Non-pigmented ciliary epithelial cell (primary cell): ENCODE measurements at places on chromosomes 3 and 15.

GRCh38 chr15:94327356-94327936 lies 96.1 kb downstream of the MCTP2 start:
- no peak for DNase-seq

DNA sequence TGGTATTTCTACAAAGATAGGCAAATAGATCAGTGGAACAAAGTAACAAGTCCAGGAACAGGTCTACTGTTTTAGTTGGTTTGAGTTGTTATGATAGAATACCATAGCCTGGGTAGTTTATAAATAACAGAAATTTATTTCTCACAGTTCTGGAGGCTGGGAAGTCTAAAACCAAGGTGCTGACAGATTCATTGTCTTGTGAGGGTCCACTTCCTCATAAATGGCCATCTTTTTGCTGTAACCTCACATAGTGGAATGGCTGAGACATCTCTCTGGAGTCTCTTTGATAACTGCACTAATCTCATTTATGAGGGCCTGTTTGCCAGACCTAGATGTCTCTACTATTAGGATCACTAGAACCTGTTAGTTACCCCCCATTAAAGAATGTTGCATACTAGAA lies 152.3 kb upstream of the MYRIP start:
- no peak for DNase-seq

DNA sequence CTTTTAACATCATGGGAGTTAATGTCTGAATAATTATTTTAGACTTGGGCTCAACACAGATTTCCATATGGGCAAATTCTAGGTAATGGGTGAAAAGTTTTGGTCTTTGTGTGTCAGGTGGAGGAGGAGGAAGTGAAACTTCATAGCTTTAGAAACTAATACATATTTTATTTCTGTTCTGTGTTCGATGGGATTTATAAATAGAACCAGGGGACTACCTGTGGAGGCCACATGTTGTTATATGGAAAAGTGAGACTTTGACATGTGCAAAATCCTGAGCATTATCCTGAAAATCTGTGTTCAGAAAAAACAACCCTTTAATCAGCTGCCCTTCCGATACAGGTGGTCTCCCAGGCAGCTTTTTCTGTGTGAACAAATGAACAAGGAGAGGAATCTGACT lies 209.5 kb downstream of the SOX2 start:
- DNase-seq: no peak

GRCh38 chr3:127645371-127646015 lies 16.5 kb downstream of the PODXL2 start:
- no peak for DNase-seq

GRCh38 chr15:57626713-57627440 lies 35.2 kb downstream of the MYZAP start:
- no peak for DNase-seq

DNA sequence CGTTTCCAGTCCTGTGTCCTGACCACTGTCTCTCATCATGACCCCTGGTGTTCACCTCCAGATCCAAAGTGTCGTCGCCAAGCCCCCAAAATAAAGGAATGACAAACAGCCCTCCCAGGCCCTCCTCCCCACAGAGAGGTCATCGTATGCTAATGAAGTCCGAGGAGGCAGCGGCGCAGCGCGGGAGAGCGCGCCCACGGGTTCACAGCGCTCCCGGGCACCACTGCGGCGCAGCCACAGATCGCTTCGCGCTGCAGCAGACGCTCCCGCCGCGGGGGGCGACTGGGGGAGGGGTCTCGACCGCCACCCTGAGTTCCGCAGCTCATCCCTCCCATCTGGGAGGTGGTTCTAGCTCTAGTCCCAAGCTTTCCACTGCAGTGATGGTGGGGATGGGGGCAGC lies 1.3 kb downstream of the DGKG start:
- DNase-seq: no peak

DNA sequence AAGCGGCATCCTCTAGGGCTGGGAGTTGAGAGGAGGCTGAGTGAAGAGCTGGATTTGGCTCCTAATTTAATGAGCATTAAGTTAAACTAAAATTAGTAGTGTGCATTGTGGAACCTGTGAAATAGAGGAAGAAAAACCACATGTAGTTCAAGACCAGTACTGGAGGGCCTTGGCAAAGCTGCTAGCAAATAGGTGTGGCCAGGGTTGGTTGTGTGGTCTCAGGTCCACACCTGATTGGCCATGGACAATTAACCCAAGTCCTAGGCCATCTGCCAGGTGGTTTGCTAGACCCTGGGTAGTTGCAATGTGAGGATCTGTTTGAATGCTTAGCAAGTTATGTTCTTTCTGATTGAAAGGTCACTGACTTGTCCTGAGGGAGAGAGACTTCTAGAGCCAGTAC lies 275.5 kb downstream of the PDCD6IP start:
- no peak for DNase-seq

GRCh38 chr3:156150434-156151066 lies 30.2 kb downstream of the KCNAB1 start:
- no peak for DNase-seq

GRCh38 chr3:123044981-123045763 lies 17.6 kb upstream of the SEMA5B start:
- DNase-seq: no peak

DNA sequence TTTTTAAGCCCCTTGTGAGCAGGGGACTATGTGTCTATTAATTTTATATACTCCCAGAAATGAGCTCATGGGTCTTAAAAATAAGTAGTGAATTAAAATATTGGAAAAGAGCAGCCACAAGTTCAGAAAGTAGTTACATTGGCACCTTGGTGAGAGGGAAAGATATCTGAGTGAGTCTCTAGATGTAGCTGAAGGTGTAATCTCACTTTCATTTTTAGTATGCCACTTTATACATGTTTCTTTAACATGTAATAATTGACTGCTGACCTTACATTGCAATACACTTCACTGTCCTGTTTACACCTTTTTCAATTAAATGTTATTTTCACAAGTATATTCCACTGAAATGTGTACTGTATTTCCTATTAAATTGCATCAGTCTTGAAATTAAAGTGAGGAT lies 12.1 kb upstream of the PAK6 start:
- no peak for DNase-seq

- DNase-seq: no peak
These were observed 249.6 kb upstream of the COL8A1 start for GRCh38 chr3:99388780-99389179.

- DNase-seq: no peak
These were observed 713.5 kb upstream of the ARPP21 start for GRCh38 chr3:34925851-34926250.

DNA sequence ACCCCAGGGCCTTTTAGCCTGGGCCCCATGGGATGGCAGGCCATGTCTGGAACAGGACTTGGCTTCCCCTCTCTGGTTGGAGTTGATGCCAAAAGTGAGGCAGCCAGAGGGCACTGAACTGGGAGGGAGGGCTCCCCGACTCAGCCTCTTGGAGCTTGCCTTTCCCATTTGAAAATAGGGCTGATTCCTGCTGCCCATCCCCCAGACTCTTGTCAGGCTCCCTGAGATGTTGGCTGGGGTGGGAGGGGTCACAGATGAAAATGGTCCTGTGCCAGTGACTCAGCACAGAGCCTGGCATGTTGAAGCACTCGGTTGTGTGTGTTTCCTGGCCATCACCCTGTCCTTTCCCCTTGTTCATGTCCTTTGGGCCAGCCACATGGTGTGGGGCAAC lies 6.6 kb downstream of the PPCDC start:
- DNase-seq: no peak

- peak; percentile 6 for DNase-seq
These were observed 1.7 kb upstream of the LINGO1 start for GRCh38 chr15:77634266-77634962.

DNA sequence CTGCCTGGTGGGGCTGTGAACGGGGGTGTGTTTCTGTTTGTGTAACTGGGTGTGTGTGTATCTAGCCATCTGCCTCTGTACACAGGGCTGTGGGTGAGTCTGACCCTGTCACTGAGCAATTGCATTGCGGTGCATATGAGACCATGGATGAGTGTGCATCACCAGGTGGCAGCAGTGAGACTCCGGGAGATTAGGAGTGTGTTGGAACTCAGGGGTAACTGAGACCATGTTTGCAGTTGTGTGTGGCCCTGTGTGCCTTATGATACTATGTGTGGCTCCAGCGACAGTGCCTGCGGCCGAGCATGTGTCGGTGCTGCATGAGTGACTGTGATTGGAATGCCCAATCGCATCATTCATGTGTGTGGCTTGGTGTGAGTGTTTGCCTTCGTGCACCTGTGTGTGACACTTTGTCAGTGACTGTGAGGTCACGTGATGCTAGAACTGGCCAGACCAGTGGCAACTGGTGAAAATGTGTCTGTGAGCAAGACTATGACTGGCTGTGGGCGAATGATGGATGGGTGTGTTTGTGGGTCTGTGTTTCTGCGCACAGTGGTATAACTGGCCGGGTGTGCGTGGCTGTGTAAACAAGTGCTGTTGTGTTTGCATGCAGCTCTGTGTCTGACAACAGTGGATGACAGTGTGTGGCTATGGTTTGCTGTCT lies 14.0 kb downstream of the VILL start:
- no peak for DNase-seq

- DNase-seq: peak; percentile 82
These were observed 340.3 kb downstream of the SLC9A9 start for GRCh38 chr3:143507735-143508580.

DNA sequence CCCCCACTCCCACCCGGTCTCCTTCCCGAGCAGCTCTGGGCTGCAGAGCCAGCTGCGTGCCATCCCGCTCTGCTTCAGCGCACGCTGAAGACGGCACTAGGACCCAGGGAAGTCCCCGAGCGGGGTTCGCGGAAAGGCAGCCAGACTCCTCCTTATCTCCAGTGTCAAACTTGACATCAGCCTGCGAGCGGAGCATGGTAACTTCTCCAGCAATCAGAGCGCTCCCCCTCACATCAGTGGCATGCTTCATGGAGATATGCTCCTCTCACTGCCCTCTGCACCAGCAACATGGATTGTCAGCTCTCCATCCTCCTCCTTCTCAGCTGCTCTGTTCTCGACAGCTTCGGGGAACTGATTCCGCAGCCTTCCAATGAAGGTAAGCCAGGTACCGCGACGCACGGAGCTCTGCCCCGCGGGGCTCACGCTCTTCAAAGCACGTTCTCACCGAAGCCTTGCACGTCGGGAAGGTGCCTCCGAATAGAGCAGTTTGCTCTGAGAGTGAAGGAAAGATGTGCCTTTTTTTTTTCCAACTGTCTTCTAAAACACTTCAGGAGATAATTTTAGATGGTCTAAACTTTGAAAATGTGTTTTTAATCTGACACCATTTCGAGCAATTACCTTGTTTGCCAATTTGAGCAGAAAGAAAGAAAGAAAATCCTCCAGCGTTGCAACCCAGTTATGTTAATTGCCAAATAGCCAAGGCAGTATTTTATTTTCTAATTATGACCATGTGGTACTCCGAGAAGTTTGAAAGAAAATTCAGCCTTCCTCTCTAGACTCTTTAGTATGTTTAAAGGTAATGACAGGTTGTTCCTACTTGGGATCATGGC lies at the start of gene EPHA3:
TSS of gene EPHA3 (plus strand) at position 161 of the 830 bp plus-strand sequence. CDS start at position 289, 128 bp downstream.
- no peak for DNase-seq

GRCh38 chr3:124217542-124217941 lies 225.6 kb upstream of the ROPN1 start:
- DNase-seq: peak; percentile 30

DNA sequence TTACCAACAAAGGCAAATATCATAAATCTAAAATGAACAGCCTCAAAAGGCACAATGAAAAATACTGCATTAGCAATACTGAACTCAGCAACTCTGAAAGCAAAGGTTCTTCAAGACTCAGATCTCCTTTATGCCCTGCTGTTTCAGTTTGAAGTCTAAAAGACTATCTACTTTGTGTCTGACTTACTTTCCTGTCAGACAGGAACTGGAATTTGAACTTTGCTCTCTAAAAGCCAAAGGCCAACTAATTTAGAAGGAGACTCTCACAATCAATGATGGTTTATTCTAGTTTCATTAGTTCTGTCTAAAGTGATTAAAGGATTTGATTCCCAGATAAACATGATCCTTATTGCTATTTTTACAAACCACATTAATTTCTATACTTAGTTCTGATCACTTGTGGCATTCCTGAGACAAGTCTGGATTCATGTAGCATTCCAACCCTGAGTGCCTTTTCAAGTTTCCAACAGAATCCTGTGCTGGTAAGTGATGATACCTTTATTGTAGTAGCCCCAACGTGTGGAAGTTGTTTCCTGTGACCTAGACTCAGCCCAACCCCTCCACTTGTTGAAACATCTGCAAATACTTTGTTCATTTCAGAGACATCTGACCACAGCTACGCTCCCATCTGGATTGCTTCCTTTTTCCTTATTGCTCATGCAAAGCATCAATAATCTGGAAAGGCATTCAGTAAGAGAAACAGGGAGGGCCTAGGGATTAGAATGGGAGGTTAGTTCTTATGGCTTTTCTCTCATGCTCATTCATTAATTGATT lies 14.9 kb upstream of the LEKR1 start:
- DNase-seq: no peak

- DNase-seq: no peak
These were observed 346.1 kb downstream of the EPHB1 start for GRCh38 chr3:135141160-135141559.

GRCh38 chr15:69462030-69462492 lies 9.4 kb downstream of the RPLP1 start:
- no peak for DNase-seq

DNA sequence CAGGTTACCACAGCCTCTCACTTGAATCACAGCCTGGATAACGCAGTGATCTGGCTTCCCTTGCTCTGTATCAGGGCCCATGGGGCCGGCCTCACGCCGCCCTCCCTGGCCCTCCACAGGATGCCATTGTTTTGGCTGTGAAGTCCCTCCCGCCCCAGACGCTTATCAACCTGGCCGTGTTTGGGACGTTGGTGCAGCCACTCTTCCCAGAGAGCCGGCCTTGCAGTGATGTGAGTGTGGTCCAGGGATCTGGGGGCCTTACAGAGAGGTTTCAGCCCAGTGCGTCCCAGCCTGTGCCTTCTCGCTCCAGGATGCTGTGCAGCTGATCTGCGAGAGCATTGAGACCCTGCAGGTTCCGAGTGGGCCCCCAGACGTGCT lies 6.6 kb downstream of the VWA5B2 start:
- DNase-seq: no peak

GRCh38 chr3:188673646-188674186 lies 498.1 kb upstream of the TPRG1 start:
- peak; percentile 78 for DNase-seq

- DNase-seq: no peak
These were observed 1.1 kb upstream of the TRPM1 start for GRCh38 chr15:31102374-31103342.

DNA sequence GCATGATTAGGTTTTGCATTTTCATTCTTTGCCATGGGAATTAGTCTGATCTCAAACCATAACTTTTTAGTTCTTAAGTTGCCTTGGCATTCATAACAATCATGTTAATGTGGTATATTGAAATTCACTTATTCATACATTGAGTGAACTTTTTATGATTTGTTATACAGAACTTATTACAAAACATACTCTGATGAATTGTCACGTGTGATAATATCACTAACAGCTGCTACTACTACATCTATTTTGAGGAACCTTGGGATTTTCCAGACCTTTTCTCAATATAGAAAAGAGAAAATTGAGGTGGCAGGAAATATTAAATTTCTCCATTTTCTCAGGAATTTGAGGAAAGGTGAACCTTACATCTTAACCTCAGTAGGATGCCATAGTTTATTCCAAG lies 9.2 kb downstream of the LXN start:
- DNase-seq: no peak
